Neuronal stem cell (in vitro differentiated cells): ENCODE measurements at places on chromosomes 6 and 20.

- no peak for DNase-seq
These were observed 33.5 kb downstream of the PNLDC1 start for GRCh38 chr6:159833556-159833955.

DNA sequence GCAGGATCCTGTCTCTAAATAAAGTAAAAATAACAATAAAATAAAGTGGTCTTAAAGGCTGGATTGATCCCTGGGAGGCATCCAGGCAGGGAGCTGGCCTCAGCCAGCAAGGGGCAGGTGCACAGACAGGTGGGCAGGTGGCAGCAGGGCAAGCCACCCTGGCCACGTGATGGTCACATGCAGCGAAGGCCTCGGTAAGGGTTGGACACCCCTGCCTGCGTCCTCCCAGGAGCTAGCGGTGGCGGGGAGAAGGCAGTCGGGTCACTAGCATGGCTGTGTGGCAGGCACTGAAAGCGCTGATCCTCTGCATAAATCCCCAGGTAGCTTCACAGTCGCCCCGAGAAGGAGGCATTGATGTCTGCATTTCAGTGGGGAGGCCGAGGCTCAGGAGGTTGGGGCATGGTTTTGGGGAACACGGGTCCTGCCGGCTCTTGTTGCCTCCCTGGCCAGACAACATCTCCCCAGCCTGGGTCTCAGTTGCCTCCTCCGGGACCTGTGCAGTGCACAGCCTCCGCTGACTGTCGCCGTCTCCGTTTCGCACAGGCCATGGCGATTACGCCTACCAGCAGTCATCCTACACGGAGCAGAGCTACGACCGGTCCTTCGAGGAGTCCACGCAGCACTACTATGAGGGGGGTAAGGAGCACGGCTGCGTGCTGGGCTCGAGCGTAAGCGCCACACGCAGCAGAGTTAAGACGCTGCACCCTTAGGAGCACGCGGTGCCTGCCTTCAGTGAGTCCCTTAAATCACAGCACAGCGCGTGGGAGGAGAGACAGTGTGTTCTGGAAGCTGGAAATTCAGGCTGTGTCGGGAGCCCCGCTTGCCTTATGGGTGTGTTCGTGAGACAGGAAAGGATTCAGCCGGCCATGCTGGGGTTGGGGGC is 17.7 kb upstream of the MTG2 start:
- no peak for DNase-seq

DNA sequence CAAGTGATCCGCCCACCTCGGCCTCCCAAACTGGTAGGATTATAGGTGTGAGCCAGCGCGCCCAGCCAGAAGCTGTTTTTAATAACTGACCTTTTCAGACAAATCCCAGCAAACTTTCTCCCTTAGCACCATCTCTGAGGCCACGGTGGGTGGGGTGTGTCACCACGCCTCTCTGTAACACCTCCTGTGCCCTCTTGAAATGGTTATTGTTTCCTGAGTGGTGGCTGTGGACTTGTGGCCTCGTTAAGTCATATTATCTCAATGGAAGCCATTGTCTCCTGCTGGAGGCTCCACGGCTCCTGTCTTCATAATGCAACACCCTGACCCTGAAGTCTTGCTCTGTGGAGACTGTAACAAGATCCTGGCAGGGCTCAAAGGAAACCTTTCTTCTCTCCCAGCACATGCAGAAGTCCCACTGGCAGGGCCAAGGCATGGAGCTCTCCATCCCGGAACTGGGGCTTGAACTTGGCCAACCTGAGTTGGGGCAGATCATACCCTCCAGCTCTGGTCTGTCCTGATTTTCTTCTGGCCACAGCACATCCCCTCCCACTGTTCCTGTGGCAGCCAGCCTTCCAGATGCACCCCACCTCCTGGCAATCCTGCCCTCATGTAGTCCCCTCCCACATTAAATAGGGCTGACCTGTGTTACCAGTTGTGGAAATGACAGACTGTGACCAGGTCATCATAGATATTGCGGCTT is 81.1 kb downstream of the SNX5 start:
- DNase-seq = no peak

DNA sequence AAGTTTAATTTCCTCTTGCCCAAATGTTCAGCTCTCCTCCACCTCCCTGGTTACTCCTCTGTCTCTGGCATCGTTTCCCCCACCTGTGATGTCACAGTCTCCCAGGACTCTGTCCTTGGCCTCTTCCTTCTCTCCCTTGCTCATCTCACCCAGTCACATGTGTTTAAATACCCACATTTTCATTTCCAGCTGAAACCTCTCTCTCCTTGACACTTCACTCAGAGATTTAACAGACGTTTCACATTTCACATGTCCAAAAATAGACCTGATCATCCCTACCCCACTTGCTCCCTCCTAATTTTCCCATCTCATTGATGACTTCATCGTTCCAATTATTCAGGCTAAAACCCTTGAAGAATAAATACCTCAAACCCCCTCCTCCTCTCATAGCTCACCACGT is 604.1 kb upstream of the JAG1 start:
- no peak for DNase-seq

GRCh38 chr6:35091346-35092083 is 49.6 kb downstream of the TCP11 start:
- DNase-seq = no peak

- no peak for DNase-seq
These were observed 78.5 kb downstream of the TRMT11 start for GRCh38 chr6:126064748-126065401.

DNA sequence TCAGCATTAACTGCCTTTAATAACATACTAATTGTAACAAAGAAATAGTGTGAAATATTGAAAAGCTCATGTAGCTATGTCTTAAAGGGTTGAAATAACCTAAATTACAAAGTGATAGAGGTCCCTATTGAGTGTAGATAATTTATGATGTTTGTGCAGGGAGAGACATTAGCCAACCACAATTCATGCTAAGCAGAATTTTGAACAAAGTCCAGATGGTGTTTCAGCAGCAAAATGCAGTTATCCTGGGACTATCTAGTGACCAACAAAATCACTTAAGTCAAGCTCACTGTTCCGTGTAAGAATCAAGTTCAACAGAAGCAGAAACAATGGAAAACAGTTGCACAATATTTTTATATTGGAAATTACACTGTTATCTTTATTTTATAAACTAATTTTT is 218.5 kb downstream of the SIM1 start:
- DNase-seq = no peak

DNA sequence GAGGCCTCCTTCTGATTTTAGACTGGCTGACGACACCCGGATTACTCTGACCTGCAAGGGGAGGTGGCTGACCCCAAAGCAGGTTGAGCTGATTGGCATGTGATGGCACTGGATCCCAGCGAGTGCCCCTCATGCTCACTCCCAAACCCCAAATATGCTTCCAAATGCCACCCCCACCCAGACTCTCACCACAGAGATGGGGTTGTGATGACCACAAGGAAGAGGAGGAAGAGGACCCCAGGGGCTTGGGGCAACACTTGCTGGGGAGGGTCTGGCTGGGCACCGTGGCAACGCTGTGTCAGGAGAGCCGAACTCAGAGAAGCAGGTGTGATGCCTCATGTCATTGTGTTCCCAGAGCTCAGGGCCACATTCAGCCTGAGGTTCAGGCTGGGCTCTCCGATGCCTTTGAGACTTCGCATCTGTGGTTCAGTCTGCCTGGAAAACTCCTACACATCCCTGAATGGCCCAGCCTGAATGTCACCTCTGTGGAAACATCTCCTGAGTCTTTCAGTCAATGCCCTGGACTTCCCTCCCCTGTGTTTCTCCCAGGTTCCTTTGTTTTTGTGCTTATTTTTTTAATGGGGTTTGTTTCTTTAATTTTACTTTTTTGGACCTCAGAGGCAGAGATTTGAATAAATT is 169.1 kb upstream of the PMEPA1 start:
- no peak for DNase-seq

DNA sequence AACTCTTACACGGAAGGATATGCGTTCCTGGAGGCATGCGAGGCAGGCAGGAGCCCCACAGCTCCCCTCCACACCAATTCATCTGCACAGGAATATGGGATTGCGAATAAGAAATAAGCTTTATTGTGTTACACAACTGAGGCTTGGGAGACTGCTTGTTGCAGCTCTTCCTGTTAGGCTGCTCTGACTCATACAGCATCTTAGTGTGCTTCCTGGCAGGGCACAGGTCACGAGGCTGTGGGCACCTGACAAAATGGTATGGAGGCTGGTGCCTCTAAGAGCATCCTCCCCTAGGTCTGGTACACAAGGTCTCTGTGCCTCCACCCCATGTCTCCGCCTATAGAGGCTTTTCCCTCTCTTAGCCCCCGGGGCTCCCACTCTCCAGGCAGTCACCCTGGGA is 6.8 kb downstream of the SLC22A3 start:
- no peak for DNase-seq

- no peak for DNase-seq
These were observed 152.3 kb upstream of the TBX18 start for GRCh38 chr6:84916704-84917103.

DNA sequence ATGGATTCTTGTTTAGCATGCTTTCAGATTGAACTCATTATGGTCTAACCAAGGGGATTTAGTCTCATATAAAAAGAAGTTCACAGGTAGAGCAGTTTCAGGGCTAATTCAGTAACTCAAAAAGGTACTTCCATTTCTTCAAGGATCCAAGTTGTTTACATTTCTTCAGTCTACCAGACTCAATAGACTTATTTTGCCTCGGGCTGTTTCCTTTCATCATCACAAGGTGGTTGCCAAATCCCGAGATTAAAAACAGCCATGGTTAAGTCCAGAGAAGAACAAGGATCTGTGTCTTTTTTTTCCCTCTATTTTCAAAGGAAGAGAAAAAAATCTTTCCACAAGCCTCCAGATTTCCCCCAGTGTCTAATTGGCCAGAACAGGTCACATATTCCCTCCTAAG is 69.8 kb upstream of the SNX9 start:
- DNase-seq = no peak

GRCh38 chr6:25223490-25223991 is 55.6 kb upstream of the CARMIL1 start:
- DNase-seq = peak; percentile 66
